Non-pigmented ciliary epithelial cell (primary cell): ENCODE measurements at places on chromosomes 16 and 17.

- no peak for DNase-seq
Measured at GRCh38 chr16:81810894-81811538, 31.9 kb downstream of the PLCG2 start.

- DNase-seq, result no peak
Measured at GRCh38 chr17:41012326-41013120, 3.6 kb upstream of the KRTAP3-1 start.

GRCh38 chr16:71474864-71475263 lies 12.8 kb upstream of the ZNF23 start:
- DNase-seq, result peak; percentile 86

- no peak for DNase-seq
Measured at GRCh38 chr16:35314298-35314697, 1854.9 kb downstream of the TP53TG3F start.

DNA sequence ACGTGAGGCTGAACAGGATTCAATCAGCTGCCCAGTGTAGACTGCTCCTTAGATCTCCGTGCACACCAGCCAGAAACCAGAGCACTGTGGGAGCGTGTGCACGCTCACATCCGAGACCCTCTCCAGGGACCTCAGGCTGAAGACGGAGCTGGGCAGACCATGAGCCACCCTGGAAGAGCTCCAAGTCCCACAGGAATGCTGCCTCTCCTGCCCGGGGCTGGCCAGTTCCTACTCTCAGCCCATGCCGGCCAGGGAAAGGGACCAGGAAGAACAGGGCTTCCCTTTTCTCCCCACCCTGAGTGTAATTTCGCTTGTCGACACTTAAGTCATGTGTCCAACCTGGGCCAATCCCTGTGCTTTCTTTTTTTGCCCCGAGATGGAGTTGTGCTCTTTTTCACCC lies 6.9 kb downstream of the ALYREF start:
- DNase-seq, result no peak
